Left hindlimb (tissue), 1 donor: ENCODE measurements at places on chromosomes 1 and 21.

DNA sequence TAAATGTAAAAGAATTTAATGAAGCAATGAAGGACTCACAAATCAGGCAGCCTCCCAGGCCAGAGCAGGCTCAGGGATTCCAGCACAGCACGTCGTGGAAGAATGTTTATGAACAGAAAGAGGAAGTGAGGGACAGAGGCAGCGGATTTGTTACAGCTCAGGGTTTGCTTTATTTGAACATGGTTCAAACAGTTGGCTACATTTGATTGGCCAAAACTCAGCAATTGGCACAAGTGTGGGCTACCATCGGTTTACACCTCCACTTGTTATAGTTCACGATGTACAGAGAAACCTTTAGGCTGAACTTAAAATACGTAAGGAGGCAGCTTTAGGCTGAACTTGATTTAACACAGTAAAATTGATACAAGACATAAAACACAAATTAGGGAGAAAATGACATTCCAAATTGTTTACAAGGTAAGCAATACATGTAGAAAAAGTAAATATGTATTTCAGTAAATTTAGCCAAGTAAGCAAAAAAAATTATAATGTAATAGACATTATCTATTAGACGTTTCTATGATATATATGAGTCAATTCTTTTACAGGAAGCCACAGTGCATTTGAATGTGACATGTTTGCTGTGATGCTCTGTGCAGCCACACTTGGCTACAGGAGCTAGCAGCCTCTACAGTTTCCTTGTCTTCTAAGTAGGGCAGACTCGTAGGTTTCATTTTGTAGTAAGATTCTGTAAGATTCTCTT, 126.5 kb downstream of the ADSS2 start:
- DNase-seq: no peak

GRCh38 chr1:87464022-87464490, 135.4 kb downstream of the LMO4 start:
- no peak for DNase-seq

- DNase-seq: no peak
Observed at GRCh38 chr21:20106368-20106767, 891.8 kb upstream of the NCAM2 start.

GRCh38 chr21:17731554-17731953, 87.6 kb downstream of the C21orf91 start:
- DNase-seq: no peak

- DNase-seq: peak; percentile 69
Observed at GRCh38 chr1:222787729-222788128, 27.1 kb upstream of the DISP1 start.

- no peak for DNase-seq
Observed at GRCh38 chr21:45853703-45854342, 127.7 kb upstream of the COL6A1 start.

- DNase-seq: no peak
Observed at GRCh38 chr1:119773711-119774241, 5.1 kb upstream of the HMGCS2 start.

DNA sequence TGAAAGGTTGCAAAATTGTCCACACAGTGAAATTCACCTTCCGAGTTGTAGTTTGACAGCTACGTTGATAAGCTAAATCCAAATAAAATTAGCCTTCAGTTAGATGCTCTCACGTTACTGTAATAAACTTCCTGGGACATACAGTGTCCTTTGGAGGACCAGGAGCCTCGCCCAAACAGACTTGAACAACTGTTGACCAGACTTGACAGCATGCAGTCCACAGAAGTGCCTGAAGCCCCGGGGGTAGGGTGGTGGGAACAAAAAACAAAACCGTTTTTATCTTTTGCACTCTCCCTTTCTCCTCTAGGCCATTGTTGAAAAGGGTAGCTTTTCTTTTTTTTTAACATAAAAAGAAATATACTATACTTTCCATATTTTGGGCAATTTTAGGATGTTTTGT, 172.8 kb upstream of the SAMSN1 start:
- no peak for DNase-seq

DNA sequence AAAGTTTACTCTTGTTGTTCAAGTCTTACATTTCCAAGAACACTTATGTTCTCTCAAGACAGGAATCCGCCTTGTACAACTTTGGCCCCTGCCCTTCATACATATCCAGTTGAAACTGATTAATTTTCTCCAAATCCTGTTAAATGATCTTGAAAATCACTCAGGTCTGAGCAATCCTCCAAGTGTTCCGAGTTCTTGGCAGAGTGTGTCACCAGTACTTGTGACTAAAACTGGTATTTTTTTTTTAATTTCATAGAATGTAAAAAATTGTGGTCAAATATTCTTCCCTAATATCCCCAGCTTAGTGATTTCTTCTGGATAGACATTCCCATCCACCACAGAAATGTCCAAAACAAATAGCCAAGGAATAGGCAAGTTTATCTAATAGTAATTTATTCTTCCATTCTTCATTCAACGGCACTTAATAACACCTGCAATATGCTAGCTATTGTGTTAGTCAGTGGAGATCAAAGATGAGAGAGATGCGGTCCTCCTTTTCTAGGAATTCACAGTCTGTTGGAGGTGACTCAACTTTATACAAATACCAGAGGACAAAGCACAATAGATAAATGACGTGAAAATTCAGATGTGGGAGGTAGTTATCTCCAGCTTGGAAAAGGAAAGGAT, 71.4 kb downstream of the DIRAS3 start:
- no peak for DNase-seq

DNA sequence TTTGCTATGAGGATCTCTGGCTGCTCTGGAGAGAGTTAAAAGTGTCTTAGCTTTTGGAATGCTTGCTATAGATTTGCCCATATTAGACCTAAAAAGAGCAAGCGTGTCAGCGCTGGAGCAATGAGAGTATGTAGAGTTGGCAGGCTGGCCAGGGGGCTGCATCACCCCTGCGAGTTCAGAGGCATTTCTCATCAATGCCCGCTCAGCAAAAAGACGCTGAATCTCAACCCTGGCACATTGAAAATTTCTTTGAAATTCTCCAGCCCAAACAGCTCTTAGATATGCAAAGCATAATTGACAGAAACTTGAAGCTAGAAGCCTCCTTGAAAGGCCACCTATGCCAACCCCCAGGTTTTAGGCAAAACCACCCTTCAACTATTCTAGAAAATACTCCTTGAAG, 135.5 kb upstream of the F3 start:
- DNase-seq: no peak

- DNase-seq: no peak
Observed at GRCh38 chr1:247304031-247304430, 27.6 kb downstream of the ZNF496 start.

DNA sequence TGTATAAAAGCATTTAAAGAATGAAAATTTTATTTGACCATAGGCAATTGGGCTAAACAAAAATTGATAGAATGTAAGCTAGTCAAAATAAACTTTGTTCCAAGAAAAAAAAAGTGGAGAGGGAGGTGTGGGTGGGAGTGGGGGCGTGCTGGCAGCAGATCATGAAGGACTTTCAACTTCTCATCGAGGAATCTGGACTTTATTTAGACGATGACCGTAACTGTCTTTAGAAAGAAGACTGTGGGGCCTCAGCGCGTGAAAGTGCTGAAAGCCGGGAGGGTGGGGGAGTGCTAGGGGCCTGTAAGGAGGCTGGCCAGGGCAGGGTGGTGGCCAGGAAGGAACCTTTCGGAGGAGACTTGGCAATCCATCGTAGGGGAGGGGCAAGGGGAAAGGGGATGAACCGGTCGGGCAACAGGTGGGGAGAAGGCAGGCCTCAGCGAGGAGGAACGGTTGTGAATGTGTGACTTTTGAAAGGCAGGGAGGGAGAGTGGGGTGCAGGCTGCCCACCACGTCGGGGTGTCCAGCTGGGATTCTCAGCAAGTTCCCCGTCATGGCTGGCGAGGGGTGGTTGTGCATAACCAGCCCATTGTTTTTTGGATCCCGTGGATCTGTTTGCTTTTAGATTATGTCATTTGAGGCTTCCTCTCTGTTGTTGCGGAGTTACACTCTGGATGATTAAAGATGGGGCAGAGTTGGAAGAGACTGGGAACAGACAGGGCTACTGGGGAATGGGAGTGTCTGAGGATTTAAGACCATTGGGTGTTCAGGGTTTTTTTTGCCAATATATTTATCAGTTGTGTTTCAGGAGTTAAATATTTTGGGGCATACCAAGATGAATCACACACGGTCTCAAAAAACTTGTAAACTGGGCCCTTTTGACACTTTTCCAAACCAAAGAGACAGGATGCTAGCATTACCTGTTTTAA, 35.5 kb downstream of the HUNK start:
- no peak for DNase-seq

DNA sequence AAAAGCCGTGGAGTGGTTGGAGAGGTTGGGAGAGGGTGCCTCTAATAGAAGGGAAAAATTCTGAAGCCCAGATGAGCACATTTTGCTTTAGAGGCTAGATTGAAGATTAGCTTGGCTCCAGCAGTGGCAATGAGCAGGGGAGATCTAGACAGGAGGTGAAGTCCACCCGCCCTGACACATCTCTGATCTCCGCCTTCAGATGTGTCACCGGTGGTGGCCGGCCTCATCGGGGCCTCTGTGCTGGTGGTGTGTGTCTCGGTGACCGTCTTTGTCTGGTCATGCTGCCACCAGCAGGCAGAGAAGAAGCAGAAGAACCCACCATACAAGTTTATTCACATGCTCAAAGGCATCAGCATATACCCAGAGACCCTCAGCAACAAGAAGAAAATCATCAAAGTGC, 8.4 kb downstream of the SYT11 start:
- DNase-seq: no peak

DNA sequence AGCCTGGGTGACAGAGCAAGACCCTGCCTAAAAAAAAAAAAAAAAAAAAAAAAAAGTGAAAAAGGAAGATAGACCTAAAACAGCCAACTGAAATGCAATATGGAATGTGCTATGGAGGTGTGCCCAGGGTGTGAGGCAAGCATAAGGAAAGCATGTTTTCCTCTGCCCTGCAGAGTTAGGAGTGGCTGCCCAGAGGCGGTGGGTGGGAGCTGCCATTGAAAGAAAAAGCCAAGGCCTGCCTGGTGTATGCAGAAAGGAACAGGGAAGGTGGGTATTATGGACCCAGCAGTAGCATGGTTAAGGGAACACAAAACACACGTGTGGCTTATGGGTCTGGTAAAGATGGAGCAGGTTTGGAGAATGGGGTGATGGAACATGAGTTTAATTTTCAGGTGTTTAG, 8.9 kb downstream of the CD244 start:
- no peak for DNase-seq

DNA sequence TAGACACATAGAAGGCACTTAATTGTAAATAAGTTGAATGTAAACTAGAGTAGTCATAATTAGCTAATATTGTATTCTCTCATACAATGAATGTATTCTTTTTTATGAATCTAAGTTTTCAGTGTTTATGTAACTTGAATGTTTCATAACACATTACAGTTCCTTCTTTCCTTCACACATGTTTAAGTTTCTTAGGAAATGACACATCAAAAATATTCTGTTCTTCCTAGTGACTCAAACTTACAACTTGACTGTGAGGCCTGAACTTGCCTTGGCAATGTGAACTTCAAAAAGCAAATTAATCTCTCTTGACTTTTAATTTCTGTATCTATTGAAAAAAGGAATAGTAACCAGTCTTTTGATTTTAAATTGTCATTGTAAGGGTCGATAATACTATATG, 700.1 kb downstream of the KCNT2 start:
- DNase-seq: no peak

GRCh38 chr1:212166244-212166643, 119.0 kb upstream of the PPP2R5A start:
- DNase-seq: no peak

GRCh38 chr1:150906329-150906728, 19.4 kb downstream of the CTXND2 start:
- DNase-seq: no peak

- DNase-seq: no peak
Observed at GRCh38 chr1:7688659-7689058, 82.4 kb upstream of the VAMP3 start.

GRCh38 chr1:177793900-177794299, 176.0 kb downstream of the SEC16B start:
- DNase-seq: no peak

- DNase-seq: no peak
Observed at GRCh38 chr1:237754627-237755026, 136.1 kb downstream of the ZP4 start.

DNA sequence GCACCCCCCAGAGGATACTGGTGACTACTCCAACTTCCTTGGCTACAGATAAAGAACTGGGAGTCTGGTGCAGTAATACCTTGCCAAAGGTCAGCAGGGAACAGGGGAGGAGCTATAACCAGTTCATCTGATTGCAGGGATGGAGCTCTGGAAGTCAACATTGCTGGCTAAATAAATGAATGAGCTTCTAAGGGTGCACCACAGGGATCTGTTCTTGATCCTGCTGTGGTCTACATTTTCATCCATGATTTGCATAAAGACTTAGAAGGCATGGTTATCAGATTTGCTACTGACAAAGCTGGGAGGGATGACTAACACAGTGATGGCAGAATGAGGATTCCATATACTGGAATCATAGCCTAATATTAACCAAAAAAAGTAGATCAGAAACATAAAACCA, 18.3 kb downstream of the PLEKHA6 start:
- no peak for DNase-seq

- DNase-seq: no peak
Observed at GRCh38 chr1:234270581-234271242, 102.5 kb upstream of the COA6 start.

GRCh38 chr1:78980511-78980910, 26.0 kb downstream of the ADGRL4 start:
- no peak for DNase-seq

GRCh38 chr1:46062651-46063319, 69.6 kb downstream of the PIK3R3 start:
- no peak for DNase-seq

- no peak for DNase-seq
Observed at GRCh38 chr1:154809436-154810413, 60.4 kb downstream of the KCNN3 start.

DNA sequence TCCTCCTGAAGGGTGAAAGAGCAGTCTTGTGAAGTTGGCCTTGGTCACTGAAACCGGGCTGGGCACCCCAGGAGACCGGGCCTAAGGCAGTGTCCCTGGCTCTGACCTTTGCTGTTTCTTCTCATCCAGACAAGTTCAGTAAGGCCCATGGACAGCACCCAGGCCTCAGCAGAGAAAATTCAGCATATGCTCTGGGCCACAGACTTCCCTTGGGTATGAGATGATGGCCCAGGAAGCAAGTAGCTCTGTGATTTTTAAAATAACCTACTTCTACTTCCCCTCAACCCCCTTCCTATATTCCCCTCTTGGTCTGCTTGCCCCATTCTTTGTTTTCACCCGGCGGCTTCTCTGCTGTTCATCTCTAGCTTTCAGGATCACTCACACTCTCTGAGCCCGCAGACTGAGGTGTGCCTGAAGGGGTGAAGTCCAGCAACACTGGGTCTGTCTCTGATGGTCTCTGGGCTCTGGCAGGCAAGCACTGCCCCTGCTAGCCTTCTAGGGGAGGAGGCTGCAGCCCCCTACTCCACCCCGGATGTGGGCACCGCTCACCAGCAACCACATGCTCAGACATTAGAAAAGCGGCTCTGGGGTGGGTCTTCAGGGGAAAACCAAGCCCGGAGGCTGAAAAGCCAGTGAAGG, 2.9 kb upstream of the GPR25 start:
- DNase-seq: no peak

DNA sequence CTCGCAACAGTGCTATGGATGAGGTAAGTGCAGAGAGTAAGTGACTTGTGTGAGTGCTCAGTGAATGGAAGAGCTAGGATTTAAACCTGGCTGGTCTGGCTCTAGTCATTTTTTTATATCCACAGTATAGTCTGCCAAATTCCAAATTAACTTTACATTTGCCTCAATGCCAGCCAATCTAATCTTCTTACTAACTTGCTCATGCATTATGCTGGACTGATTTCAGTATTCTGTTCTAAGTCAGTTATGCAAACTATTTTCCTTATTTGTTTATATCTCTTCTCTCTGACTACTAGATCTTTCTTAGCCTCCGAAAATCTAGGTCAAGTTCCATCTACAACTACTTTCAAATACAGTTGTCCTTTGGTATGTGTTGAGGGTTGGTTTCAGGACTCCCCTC, 133.3 kb downstream of the XPR1 start:
- DNase-seq: no peak
